ENCODE measurements at places on chromosomes 11 and 22.

DNA sequence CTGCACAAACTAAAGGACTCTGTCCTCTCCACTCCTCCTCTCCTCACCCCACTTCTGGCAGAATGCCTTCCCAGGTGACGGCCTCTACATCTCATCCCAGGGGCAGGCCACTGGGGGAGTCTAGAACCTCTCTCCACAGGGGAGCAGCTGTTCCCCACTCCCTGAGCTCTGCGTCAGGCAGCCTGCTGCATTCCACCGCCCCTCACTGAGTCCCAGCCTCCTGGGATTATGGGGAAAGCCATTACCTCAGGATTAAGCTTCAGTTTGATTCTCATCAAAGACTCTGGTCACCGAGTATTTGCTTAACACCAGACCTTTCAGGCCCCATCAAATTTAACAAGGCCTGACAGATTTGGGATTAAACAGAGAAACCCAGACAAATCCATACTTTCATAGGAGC, 405.9 kb downstream of the NXPE2 start:
- no peak overlapping the region for H3K4me3 ChIP-seq
- H3K27ac ChIP-seq, result no peak overlapping the region

- H3K4me1 ChIP-seq, result no peaks in the 10 kb centered on the region
- no peak overlapping the region for H3K4me3 ChIP-seq
- H3K27me3 ChIP-seq, result 0 out of 2 replicates have a peak, but pooled peaks cover 4% of the 10 kb centered on the region
- no peaks in the 10 kb centered on the region for H3K36me3 ChIP-seq
- H3K27ac ChIP-seq, result no peak overlapping the region
- no peak for DNase-seq
Observed at GRCh38 chr11:134555510-134555909, 143.5 kb upstream of the B3GAT1 start.

DNA sequence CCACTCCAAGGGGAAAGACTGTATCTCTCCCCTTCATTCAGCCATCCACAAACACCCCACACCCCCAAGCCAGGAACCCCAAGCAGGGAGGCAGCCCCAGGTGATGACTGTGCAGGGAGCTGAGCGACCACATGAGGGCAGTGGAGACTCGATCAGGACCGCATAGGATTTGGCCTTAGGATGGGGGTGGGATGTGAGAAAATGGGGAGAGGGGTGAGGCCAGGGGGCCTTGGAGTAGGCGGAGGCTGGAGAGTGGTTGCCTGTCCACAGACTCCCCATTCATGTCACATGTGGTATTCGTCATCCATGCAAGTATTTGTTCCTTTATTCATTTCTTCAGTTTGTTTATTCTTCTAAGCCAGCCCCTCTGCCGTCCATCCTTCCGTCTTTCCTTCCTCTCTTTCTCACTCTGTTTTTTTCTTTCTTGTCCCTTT, 2.7 kb upstream of the RHOD start:
- DNase-seq, result no peak
- no peak overlapping the region for H3K4me3 ChIP-seq
- H3K27me3 ChIP-seq, result no peaks in the 10 kb centered on the region
- H3K27ac ChIP-seq, result peak overlapping the region; percentile 47
- H3K4me1 ChIP-seq, result peaks cover 24% of the 10 kb centered on the region
- H3K36me3 ChIP-seq, result no peaks in the 10 kb centered on the region

GRCh38 chr11:62398011-62398994, 20.5 kb upstream of the SCGB1A1 start:
- H3K36me3 ChIP-seq, result no peaks in the 10 kb centered on the region
- peaks cover 6% of the 10 kb centered on the region for H3K4me1 ChIP-seq
- DNase-seq, result no peak
- no peak overlapping the region for H3K4me3 ChIP-seq
- no peaks in the 10 kb centered on the region for H3K27me3 ChIP-seq
- no peak overlapping the region for H3K27ac ChIP-seq

Measured in HCT116 (cell line).